ENCODE measurements at places on chromosomes 6 and 20.

DNA sequence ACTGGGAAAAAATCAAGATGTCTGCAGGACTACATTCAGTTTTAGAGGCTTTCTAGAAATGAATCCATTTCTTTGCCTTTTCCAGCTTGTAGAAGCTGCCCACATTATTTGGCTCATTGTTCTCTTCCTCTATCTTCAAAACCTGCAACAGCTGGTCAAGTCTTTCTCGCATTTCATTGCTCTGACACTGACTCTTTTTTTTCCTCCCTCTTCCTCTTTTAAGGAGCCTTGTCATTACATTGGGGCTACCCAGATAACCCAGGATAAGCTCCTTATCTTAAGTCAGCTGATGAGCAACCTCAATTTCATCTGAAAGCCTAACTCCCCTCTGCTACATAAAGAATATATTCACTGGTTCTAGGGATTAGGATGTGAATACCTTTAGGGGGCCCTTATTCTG, 53.2 kb upstream of the CEP162 start:
- no peak for DNase-seq

- no peak for DNase-seq
Measured at GRCh38 chr6:25277857-25278256, 1.3 kb upstream of the CARMIL1 start.

- DNase-seq: no peak
Measured at GRCh38 chr6:122696853-122697252, 82.7 kb upstream of the FABP7 start.

- DNase-seq: no peak
Measured at GRCh38 chr20:36096435-36096834, 58.1 kb upstream of the EPB41L1 start.

GRCh38 chr6:42260396-42260888, 42.8 kb upstream of the MRPS10 start:
- DNase-seq: no peak

GRCh38 chr6:132236744-132237143, 164.5 kb downstream of the MOXD1 start:
- DNase-seq: no peak

GRCh38 chr6:9025796-9026394, 590.5 kb upstream of the SLC35B3 start:
- DNase-seq: no peak

DNA sequence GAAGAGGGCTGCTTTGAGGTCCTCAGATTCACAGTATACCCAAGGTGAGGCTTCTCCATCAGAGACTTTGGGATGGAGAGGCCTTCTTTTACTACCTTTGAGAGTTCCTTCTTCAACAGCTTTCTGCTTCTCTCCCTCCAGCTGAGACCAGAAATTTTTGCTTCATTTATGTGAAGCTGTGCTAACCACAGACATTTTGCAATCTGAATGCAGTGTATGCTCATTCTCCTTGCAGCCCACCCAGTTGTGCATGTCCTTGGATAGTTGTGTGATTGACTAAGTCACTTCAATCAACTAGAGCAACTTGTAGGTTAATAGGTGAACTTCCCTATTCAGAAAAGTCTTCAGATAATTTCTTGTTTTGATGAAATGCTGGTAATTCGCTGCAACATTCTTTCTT, 20.1 kb downstream of the DCBLD1 start:
- no peak for DNase-seq

GRCh38 chr6:18216411-18216810, 47.9 kb downstream of the DEK start:
- no peak for DNase-seq

DNA sequence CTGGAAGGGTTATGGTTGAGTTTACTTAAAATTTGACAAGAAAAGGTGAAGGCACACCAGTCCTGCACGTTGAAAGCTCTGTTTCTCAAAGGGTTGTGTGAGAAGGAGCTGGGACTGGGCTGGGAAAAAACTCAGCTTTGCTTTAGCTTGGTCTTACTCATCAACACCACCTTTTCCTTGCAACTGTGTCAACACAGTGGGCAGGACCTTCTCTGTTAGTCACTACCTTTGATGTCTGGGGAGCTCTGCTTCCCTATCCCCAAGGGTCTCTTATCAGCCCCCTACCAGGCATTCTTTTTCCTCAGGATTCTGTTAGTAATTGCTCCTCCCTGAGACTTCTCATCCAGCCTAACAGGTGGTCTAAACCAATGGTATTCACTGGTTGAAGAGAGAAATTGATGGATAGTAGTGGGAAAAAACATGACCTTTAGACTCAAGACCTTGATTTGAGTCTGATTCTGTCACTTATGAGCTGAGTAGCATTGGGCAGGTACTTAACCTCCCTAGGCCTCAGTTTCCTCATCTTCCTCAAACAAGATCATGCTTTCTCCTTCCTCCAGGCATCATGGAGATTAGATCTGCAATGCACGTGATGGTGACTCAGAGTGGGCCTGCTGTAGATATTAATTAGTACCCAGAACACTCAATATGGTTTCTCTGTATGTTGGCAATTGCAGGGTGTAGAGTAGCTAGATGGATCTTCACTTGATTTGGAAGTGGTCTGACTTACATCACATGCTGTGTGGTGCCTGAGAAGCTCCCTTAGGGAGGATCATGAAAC, 17.2 kb upstream of the FOXA2 start:
- no peak for DNase-seq

DNA sequence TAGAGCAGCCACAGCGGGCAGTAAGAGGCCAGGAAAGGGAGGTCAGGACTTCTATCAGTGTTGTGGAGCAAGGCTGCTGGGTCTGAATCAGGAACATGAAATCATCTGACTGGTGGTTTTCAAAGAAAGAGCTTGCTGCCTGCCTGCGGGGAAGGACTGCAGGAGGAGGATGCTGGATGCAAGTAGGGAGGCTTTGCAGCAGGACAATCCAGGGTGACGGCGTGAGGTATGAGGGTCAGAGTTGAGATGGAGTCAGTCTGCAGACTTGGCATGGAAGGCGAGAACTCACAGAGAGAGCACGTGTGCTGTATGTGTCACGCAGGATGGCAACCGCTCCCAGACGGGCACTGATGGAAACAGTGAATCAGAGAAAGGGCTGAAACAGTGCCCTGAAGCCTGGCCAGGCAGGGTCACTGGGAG, 59.2 kb upstream of the CD93 start:
- no peak for DNase-seq

GRCh38 chr20:4549711-4550259, 171.9 kb upstream of the PRND start:
- DNase-seq: no peak

DNA sequence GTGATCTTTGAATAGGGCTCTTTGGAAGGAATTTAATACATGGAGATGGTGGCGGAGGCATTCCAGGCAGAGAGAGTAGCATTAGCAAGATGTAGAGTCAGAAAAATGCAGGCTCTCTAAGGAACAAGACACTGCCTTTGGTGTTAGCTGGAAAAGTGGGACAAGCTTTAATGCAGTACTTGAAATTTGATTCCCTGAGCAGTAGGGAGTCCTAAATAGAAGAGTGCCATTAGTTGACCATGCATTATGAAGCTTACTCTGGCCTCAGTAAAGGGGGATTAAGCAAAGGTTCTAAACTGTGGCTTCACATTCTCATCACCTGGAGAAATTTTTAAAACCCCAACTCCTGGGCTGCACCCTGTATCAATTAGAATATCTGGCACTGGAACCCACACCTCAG, 494.8 kb upstream of the SOX4 start:
- no peak for DNase-seq

DNA sequence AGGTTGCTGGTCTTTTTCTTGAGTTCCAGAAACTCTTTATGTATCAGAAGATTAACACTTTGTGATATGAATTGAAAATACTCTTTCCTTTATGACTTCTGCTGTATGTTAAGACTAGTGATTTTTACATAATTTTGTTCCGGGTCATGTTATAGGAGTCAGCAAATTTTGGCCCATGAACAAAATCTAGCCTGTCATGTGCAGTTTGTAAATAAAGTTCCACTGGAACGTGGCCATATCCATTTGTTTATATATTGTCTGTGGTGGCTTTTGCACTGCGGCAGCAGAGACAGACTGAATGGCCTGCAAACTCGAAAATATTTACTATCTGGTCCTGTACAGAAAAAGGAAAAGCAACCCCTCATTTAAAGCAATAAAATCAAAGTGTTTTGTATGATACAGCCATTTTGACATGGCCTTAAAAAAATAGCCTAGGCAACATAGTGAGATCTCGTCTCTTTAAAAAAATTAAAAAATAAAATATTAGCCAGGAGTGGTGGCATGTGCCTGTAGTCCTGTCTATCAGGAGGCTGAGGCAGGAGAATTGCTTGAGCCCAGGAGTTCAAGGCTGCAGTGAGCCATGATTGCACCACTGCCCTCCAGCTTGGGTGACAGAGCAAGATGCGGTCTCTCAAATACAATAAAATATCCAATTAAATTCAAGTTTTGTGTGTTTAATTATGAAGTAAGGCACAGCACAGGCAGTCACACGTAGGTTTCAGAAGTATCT, 36.9 kb downstream of the SNX9 start:
- no peak for DNase-seq

DNA sequence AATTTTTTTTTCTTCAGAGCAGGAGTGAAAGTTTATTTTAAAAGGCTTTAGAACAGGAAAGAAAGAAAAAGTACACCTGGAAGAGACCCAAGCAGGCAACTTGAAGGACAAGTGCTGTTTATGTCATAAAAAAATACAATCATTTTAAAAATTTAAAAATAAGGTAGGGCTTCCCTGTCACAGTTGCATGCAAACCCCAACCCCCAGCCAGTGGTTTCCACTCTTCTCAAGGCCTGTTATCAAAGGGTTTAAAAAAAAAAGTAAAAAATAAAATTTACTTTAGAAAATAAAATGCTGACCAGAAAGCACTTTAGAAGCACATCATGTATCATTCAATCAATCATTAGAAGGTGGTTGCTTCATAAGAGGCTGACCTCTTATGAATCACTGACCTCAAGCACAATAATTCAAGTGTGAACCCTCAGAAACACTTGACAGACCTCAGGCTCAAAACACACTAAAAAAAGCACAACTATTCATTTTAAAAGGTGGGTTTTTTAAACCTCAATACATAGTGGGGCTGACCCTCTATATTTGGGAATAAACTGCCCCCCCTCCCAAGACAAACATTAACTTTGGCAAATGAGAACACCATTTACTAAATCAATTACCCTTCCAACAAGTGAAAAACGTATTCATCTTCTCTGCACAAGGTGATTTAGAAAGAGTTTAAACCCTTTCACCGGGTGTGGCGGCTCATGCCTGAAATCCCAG, 15.6 kb downstream of the ILRUN start:
- no peak for DNase-seq

GRCh38 chr6:135314543-135314942, 133.4 kb downstream of the MYB start:
- no peak for DNase-seq

DNA sequence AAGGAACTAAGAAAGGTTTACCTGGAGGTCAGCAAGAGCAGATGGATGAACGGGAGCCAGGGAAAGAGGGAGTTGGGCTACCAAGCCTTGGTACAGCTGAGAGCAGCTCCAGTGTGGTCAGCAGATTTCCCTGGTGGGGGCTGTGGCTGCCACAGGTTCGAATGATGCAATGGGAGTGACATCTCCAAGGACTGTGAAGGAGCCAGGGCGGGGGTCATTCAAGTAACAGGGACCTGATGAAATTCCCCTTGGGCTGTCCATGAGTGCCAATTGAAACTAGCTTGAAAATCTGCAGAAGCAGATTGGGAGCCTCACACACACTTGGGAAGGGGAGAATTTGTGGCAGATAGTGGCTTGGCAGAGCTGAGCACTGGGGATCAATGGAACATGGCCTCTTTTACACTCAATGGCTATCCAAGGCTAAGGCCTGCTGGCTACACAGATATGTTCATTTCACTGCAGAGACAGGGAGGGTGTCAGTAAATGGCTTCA, 247.0 kb upstream of the ECI2 start:
- DNase-seq: no peak

DNA sequence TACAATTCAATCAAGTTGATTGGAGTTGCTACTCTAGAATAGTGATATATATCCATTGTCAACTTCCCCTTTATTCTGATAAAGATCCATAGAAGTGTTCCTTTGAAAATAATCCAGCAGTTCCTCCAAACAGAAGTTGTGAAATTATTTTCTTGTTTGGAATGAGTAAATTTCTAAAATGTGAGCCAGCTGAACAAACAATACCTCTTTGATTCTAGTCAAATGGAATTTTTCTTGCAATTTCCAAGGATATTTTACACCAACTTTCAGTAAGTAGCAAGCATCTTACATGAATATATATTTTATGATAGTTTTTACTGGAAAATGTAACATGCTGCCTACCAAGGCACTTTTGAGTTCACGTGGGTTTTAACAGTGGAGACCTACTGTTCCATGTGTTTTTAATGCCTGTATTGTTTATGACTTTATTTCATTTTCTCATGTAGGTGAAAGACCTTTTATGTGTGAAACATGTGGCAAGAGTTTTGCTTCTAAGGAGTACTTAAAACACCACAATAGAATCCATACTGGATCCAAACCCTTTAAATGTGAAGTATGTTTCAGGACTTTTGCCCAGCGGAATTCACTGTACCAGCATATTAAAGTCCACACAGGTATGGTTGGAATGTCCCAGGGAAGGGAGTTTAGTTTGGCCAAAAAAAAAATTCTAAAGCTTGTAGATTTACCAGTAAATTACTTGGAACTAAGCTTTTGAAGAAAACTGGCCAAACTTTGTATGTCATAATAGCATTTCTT, 6.5 kb downstream of the GZF1 start:
- DNase-seq: no peak

DNA sequence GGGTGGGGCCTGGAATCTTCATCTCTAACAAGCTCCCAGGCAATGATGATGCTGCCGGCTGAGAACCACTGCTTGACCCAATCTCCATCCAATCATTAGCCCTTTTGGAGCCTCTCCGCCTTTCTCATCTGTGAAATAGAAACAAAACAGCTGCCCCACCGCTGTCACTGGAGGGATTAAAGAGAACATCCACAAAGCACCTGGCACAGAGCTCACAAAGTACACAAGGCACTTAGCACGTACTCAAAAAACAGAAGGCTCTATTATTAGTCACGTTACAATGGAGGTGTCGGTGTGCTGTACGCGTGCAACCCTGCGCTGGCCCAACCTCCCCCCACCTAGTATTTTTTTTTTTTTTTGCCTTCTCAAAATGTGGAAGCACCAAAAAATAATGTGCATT, 213.5 kb upstream of the ARID1B start:
- DNase-seq: no peak

DNA sequence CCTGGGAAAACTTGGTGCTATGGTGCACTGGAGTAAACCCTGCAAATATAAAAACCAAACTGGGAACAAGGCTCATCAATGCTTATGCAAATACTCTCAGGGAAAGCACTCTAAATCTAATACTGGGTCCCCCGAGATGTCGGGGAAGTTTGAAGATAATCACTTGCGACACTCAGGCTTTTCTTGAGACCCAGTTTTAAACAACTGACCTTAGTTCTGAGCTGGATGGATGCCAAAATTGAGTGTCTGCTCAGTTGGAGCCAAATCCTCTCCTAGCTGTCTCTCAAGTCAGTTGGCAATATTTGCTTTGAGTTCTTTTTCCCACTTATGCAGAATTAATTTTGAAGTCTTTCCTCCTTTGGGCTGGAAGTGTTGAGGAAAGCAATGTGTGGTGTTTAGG, 75.5 kb upstream of the CD2AP start:
- no peak for DNase-seq

All from T-cell (primary cell).